ENCODE measurements at places on chromosomes 5 and 9.

- DNase-seq = no peak
Measured at GRCh38 chr5:35050541-35051126, 2.9 kb upstream of the AGXT2 start.

DNA sequence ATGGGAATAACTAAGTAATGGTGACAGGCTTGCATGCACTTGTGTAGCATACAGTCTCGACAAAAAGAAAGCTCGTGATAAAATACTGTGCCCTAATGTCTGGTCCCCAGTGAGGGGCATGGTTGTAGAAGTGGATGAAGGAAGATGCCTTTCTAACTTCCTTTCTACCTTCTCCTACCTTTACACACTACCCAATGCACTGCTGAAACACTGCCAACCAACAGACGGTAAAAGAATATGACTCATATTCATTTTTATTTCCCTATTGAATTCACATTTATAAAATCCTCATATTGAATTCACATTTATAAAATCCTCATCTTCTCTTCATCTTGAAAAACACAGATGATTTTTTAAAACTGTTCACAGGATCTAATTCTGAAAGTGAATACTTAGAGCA lies 223.0 kb downstream of the PJA2 start:
- no peak for DNase-seq

DNA sequence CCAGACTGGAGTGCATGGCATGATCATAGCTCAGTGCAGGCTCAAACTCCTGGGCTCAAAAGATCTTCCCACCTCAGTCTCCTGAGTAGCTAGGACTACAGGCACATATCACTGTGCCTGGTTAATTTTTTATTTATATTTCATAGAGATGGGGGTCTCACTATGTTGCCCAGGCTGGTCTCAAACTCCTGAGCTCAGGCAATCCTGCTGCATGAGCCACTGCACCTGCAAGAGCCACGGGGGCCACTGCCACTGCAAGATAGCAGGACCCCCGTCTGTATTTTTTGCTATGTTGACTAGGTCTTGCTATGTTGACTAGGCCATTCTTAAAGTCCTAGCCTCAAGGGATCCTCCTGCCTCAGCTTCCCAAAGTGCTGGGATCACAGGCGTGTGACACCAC lies 6.5 kb downstream of the CYSTM1 start:
- no peak for DNase-seq

DNA sequence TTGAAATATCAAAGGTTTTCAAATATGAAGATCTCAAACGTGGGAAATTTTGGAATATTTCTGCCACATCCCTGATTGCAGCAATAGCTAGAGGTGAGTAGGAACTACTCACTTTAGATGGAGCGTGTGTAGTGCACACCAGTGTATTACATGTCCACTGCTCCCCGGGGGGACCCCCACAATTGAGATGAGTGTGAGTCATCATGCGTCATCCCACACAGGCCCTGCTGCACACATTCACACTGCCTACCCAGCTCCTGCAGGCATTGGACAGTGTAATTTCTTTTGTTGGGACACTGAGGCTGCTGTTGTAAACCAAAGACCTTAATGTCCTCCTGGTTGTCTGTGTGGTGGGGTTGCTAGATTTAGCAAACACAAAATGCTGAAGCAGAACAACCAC lies 280.0 kb downstream of the GAS1 start:
- DNase-seq = no peak

GRCh38 chr9:91334053-91334452 lies 27.7 kb downstream of the AUH start:
- no peak for DNase-seq

DNA sequence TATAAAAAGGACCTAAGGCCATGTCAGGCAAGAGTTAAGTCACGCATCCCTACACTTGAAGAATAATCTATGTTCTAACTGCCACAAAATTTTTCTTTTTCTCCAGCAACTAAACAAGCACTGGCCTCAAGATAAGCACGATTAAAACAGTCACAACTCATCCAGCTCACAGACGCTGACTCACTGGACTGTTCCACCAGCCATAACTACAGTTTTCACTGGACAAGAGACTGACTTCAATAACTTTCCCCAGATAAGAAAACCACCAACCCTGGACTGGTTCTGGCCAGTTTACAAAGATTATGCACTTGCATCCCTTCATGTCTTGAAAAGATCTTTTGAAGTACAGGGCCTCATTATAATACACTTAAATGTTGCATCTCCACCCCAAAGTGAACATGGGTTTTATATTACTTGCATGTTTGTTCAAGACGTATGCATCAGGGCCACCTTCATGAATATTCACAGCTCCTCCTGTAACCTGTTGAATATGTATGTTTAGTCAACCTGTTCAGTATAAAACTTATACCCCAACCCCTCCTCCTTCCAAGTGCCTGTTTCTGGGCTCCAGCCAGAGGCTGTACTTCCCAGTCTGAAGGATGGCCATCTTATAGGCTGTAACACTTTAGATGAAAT lies 129.3 kb upstream of the EPB41L4A start:
- DNase-seq = no peak

- DNase-seq = no peak
Measured at GRCh38 chr5:38739011-38739704, 106.7 kb upstream of the OSMR start.

DNA sequence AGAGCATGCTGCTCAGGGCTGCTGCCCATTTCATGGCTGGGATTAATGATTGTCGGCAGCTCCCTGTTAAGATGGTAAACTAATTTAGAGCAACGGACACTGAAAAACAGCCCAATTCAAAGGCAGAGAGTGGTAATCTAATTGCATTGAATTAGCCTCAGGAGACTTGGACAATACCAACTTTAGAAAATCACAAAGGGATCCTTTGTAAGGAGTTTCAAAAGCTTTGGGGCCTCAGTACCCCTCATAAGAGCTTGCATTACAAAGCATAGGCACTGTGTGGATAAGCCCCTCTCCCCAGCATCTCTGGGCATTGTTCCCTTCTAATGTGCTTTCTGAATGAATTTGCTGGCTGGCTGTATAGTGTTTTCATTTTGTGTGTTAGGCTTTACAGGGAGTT lies 6.7 kb downstream of the GLRA1 start:
- DNase-seq = no peak

DNA sequence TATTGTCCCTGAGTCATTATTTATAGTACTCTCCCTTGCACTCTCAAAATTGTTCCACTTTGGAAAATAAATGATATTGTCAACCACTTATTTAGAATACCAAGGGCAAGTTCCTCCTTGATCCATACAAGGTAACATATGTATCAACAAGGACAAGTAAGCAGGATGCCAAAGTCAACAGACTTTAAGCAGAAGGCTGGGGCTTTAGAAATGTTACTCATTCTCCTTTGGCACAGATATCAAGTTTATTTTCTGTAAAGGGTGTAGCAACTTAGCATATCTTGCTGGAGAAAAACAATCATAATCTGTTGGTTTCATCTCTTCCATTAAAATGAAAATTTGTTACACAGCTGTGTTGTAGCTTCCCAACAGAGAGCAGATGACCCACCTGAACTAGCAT lies 248.7 kb upstream of the SLC30A5 start:
- no peak for DNase-seq

DNA sequence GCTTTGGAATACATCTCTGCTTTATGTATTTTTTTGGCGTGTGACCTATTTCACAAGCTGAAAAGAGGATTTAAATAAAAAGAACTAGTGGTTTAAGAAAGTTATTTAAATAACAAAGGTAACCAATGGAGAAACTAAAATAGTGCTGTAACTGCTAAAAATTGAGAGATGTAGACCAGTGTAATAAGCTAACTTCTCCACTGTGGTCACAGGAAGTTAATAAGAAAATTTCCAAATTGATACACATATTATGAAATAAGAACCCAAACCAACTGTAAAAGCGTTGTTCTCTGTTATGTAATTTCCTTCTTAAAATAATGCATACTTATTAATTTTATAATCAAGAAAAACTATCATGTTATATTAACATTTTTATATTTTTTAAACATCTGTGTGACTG lies 29.1 kb upstream of the ZFAND5 start:
- DNase-seq = no peak

GRCh38 chr5:142481410-142481809 lies 156.6 kb upstream of the SPRY4 start:
- DNase-seq = no peak

DNA sequence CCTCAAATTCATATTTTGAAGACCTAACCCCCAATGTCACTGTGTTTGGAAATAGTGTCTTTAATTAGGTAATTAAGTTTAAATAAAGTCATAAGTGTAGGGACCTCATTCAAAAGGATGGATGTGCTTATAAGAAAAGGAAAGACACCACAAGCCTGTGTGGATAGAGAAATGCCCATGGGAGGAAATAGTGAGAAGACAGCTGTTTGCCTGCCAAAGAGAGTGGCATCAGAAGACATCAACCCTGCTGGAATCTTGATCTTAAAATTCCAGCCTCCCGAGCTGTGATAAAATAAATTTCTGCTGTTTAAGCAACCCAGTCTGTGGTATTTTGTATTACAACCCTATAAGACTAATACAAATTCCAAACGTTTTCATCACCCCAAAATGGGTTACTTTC lies 1867.9 kb upstream of the NUDT12 start:
- DNase-seq = no peak

GRCh38 chr9:136239983-136240330 lies 5.7 kb downstream of the QSOX2 start:
- peak; percentile 64 for DNase-seq

- DNase-seq = no peak
Measured at GRCh38 chr9:28750136-28750535, 1176.9 kb upstream of the C9orf72 start.

GRCh38 chr9:110220809-110221208 lies 12.8 kb upstream of the C9orf152 start:
- DNase-seq = no peak

GRCh38 chr5:9338796-9339195 lies 207.1 kb downstream of the SEMA5A start:
- DNase-seq = no peak

DNA sequence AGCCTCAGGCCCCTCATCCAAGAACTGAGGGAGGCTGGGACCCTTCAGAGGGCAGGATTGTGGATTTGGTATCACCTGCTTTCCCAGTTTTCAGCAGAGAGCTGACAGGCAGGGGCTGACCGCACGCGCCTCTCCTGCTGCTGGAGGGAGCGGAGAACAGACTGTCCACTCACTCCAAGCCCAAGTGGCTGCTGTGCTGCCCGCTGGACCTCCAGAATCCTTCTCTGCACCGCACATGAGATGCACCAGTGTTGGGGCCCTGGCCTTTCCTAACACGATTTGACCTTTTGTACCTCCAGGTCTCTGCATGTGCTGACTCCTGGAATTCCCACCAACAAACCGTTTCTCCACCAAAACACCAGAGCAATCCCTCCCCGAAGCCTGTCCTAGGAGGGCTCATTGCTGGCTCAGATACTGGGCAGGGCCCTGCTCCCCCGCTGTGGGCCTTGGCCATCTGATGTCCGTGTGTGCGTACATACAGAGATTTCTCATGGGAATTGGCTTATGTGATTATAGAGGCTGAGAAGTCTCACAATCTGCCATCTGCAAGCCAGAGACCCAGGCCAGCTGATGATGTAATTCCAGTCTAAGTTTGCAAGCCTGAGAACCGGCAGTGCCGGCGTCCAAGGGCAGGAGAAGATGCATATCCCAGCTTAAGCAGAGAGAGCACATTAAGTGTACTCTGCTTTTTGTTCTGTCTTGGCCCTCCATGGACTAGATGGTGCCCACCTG lies 141.7 kb downstream of the GADD45G start:
- no peak for DNase-seq

GRCh38 chr5:58885260-58885659 lies 302.4 kb downstream of the RAB3C start:
- no peak for DNase-seq

DNA sequence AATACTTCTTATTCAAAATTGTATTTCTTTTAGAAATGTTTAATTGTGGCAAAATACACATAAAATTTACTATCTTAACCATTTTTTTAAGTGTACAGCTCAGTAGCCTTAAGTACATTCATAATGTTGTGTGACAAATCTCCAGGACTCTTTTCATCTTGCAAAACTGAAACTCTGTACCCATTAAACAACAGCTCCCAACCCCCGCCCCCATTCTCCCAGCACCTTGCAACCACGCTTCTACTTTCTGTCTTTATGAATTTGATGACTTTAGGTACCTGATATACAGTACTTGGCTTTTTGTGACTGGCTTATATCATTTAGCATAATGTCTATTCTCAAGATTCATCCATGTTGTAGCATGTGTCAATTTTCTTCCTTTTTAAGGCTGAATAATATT lies 2.8 kb upstream of the IL5 start:
- DNase-seq = no peak

GRCh38 chr5:62603934-62604333 lies 25.3 kb downstream of the LRRC70 start:
- no peak for DNase-seq

GRCh38 chr5:170896779-170897178 lies 35.0 kb downstream of the RANBP17 start:
- no peak for DNase-seq

DNA sequence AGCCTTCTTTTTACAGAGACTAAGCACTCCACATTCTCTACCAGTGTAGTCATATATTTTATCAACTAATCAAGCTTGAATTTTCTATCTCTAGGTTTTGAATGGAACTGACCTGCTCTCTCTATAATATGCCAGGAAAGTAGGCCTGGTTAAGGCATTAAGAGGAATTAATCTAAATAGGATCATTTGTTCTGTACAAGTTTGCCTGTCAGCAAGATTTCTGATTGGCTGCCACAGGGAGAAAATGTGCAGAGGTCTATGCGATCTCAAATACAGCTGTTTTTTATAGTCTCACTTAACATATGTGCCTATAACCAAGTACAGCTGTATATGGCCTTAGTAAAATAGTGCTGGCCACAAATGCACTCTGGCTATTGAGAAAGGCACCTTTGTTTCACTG lies 418.8 kb downstream of the KDM4C start:
- no peak for DNase-seq

Measured in SHP77 (cell line).